Stimulated activated CD8-positive, alpha-beta memory T cell treated with anti-CD3 and anti-CD28 coated beads, Interleukin-4, amount 100 ng/mL, for 1 hour (primary cell): ENCODE measurements at places on chromosomes 16 and 17.

DNA sequence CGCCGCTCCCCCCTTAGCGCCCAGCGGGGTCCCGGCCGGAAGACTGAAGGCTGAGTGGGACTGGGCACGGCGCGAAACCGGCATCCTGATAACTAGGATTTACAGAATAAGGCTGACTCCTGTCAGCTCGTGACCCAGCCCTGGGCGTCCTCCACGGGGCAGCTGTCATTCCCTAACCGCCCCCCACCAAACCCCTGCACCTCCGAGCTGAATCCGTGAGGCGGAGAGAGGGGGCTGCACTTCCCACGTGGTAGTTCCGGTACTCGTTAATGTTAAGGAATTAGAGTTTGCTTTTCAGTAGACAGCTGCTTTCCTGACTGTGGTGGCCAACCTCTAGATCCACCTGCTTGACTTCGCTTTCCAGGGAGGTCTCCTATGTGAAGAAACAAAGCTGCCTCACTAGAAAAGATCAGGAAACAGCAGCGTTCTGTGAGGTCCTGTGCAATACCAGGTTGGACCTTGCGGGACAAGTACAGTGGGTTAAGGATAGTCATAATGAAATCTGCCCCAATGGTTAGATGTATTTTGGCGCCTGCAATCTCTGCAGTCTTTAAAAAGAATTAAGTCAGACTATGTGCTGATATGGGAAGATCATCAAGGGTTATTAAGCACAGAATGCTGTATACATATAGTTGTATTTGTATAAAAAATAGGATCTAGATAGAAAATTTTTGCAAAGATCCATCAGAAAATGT, 1.1 kb upstream of the WBP2 start:
- no peak for DNase-seq

- no peak for DNase-seq
Observed at GRCh38 chr16:67544329-67544841, 15.8 kb downstream of the RIPOR1 start.

- DNase-seq = no peak
Observed at GRCh38 chr16:54265575-54266107, 20.9 kb downstream of the IRX3 start.

DNA sequence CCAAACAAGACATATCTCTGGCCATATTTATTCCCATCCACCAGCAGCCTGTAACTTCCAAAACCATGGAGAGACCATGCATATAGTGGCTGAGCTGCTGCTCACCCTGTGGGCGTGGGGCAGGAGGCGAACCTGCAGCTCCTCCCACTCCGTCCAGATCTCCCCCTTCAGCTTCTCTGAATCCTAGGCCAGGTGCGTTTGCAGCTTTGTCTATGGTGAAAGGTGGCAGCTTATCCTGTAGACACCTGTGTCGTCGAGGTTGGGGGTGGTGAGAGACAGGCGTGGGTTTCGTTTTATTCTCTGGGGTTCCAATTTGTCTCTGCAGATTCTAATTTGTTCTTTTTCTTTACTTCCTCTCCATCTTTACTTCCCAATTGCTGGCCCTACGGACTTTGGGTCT, 9.7 kb upstream of the ANKS4B start:
- DNase-seq = no peak

GRCh38 chr16:27768651-27769272, 218.8 kb downstream of the KATNIP start:
- no peak for DNase-seq

DNA sequence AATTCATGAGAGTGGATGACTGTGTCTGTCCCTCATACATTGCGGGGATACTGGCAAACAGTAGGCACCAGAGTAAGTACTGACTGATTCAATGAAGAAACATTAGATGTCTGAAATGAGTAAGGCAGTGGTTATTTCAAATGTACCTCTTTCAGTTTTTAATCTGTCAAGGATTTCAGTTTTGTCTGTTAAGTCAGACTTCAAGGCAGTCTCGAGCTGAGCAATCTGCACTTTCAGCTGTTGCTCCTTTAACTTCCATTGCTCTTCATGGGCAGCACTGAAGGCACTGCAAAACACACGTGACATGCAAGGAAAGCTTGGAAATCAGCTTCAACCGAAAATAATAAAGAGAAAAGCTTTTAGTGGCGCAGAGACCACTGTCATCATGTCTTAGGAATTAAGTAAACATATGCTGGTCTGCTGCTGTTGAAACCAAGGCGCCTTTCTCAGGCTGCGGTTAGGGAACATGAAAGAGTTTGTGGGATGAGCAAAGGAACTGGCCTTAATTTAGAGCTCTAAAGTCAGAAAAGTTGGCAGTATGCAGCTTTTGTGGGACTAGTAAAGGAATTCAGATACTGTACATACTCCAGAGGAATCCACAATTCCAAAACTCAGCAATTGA, 38.8 kb downstream of the RPGRIP1L start:
- no peak for DNase-seq

GRCh38 chr16:78599271-78599670, 499.8 kb downstream of the WWOX start:
- no peak for DNase-seq

DNA sequence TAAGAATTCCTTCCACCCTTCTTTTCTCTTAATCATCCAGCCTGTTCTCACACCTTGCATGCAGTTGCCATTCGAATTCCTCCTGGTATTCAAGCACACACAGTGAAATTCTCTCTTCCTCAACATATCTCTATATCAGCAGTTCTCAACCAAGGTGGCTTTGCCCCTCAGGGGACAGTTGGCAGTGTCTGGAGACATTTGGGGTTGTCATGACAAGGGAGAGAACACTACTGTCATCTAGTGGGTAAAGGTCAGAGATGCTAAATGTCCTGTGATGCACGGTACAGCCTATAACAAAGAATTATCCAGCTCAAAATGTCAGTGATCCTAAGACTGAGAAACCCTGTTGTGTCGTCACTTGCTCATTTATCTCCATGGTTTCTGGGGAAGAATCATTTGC, 94.8 kb upstream of the CPHXL start:
- DNase-seq = no peak

DNA sequence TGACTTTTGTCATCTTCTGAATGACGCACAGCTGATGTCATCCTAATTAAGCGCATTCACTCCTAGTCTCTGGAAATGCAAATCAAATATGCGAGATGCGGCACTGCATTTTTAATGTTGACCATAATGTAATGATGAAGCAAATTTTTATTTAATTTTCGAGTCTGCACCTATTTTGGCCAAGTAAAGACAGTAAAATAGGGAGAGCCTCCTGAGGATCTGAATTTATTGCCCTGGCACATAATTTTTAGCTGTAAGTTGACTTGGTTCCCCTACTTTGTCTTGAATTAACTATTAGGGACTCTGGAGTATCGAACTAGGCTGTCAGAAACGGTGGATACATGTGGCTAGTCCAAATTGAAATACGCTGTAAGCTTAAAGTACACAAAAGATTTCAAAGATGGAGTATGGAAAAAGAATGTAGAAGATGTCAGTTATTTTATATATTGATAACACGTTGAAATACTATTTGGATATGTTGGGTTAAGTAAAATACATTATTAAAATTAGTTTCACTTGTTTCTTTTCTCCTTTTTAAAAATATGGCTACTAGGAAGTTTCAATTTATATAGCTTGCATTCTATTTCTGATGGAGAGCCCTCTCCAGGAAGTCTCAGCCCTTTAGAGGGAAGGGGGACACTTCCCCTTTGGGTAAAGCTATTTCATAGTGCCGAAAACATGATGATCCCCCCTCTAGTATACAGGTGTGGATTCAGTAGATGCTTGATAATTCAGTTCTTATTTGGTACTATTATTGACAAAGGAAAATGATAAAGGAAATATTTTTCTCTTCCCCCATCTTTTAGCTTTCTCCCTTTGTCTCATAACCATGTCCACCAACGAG, 991 bp downstream of the KPNA2 start:
- no peak for DNase-seq

- DNase-seq = no peak
Observed at GRCh38 chr17:58120195-58120822, 27.9 kb upstream of the OR4D1 start.

GRCh38 chr17:37494971-37495370, 5.3 kb downstream of the DUSP14 start:
- no peak for DNase-seq

DNA sequence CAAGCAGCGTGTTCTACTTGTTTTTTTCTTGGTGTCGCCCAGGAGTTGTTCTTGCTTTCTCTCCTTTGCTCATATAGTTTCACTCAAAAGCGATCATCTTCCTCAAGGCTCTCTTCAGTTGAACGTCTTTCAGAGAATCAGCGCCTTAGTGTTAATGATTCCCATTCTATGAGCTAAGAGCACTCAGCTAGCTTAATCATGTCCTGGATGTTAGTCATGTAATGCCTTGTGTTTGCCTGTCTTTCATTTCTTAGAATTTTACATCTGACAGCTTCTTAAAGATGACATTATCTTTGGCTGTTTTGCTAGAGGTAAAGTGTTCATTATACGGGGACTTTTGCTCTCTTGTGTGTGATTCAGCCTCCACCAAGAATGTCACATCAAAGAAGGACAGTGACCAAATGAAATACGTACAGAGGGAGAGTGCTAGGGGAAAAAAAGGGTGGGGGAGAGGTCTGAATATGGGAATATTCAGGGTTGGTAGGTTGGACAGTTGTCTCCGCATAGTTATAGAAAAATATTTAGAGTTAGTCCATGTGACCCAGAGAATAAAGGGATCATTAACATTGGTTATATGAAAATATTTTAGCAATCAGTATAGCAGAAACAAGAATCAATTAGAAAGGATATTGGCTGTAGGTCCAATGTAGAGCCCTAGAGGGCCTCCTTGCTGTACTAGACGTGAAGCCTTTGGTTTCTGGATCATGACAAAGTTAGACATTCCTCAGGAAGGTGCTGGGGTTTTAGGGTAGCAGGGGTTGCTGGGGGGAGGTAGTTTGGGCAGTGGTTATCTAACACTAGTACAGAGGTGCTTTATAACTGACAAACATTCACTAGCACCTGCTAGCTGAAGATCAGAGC, 31.9 kb upstream of the ANKFN1 start:
- no peak for DNase-seq

- DNase-seq = no peak
Observed at GRCh38 chr17:73630531-73630930, 13.7 kb downstream of the SDK2 start.

DNA sequence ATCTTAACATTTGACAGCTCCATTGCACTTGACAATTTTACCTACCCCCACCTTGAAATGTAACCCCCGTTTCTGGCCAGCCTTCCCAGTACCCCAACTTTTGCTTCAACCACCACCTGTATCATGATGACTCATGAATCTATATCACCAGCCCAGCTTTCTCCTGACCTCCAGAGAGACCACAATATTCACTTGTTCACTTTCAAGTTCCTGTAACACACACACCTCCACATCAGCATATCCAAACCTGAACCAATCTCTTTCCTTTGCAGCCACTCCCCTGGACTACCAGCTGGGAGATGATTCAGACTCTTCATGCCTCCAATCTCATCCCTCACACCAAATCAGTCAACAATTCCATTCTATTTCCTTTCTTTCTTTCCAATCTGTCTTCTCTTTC, 8.0 kb downstream of the SMG6 start:
- no peak for DNase-seq

GRCh38 chr16:27164352-27164751, 39.0 kb upstream of the KDM8 start:
- DNase-seq = no peak

- no peak for DNase-seq
Observed at GRCh38 chr17:30905742-30906100, 317 bp downstream of the TEFM start.

GRCh38 chr17:2901582-2901981, 105.3 kb downstream of the RAP1GAP2 start:
- no peak for DNase-seq

DNA sequence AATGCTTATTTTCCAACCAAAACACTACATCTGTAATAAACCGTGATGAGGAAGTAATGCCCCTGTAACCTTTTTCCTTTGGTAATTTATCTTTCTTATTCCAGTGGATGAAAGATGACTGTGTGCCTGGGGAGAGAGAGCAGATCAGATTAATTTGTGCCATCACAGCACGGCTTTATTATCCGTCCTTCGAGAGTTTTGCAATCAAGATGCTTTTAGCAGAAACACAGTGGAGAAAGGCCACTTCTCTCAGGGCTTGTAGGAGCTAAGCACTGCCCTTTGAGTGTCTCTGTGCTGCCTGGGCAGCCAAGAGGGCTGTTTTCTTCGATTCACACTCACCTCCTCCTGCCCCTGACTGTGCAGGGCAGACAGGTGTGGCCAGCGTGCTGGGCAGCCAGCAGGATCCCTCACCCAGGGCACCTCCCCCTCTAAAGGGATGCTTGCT, 190.2 kb downstream of the PRKCA start:
- no peak for DNase-seq

GRCh38 chr17:17681744-17682292, 560 bp downstream of the RAI1 start:
- DNase-seq = no peak

DNA sequence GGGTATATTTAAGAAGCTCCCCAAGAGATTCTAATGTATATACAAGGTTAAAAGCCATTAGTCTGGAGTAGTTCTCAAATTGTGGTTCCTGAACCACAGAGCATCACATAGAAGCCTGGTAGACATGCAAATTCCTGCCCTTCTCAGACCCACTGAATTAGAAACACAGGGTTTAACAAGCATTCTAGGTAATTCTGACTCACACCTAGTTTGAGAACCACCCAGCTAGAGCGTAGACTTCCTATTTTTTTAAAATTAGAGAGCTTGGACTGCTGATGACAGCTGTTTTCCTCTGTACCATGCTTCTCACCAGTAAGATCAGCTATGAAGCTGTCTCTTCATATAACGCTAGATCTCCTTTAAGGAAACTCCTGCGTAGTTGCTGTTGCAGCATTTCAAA, 50.6 kb downstream of the HS3ST3B1 start:
- DNase-seq = no peak

- no peak for DNase-seq
Observed at GRCh38 chr17:74085434-74085833, 118.0 kb upstream of the RPL38 start.

GRCh38 chr16:68377667-68378393, 67.0 kb downstream of the PRMT7 start:
- no peak for DNase-seq

- DNase-seq = no peak
Observed at GRCh38 chr17:901191-901950, 78.2 kb downstream of the NXN start.

DNA sequence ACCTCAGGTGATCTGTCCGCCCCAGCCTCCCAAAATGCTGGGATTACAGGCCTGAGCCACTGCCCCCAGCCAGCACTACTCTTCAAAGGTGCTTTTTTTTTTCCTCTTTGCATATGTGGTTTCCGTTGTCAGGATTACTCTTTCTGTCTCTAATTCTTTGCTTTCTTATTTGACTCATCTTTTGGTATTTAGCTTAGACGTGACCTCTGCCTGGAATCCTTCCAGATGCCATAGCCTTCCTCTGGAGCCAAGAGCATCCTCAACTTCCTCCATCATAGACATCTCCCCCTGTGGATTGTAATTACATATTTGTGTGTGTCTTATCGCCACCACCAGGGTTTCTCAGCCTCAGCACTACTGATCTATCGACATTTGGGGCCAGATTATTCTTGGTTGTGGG, 84.4 kb upstream of the XYLT1 start:
- no peak for DNase-seq
